Hematopoietic multipotent progenitor cell treated with erythropoietin and hydrocortisone succinate and interleukin-3 and kit ligand, for 6 days (in vitro differentiated cells): ENCODE measurements at places on chromosomes 6 and 20.
A peak's percentile ranks its signal among the peaks of the same experiment; 100 is the strongest.

DNA sequence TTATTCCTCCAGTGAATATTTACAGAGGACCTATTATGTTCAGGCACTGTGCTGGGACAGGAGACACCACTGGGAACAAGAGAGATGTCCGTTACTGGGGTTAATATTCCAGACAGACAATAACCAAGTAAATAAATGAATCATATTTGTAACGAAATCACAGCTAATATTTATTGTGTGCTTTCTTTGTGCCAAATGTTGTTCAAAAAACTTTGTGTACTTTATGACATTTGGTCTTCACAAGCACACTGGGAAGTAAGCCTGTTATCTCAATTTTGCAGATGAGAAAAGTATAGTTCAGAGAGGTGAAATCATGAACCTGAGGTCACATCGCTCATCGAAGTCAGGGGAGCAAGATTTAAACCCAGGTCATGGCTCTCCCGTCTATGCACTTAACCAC, 36.5 kb upstream of the PREX1 start:
- peak; percentile 14 for DNase-seq

GRCh38 chr20:49228676-49229075, 9.5 kb downstream of the DDX27 start:
- DNase-seq, result no peak

DNA sequence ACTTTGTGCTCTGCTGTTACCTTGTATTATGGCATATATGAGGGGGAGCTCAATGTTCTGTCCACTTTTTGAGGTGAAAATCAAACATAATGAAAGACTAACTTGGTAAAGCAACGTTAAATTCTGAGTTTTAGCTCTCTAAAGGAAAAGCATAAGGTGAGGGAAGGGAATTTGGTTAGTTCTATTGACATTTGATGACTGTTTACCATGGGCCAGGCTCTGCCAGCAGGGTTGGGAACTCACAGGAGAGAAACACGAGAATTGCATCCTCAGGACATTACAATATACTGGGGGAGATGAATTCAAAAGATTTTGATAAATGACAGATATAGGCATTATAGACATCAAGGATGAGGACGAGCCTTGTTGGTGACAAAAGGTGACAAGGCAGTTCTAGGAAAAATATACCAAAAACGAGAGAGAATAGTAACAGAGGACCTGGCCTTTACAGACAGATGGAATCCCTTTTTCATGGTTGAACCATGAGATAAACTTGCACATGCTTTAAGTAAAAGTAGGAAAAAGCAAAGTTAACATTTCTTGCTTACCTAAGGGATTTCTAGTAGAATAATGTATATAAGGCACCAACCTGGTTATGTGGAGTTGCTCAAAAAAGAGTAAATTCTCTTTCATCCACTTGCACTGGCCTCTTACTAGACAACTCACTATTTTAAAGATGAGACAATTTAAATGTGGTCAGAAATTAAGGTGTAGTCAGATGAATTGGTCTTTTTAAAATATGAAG, 191.4 kb downstream of the NKAIN2 start:
- DNase-seq, result no peak

GRCh38 chr6:965343-965742, 272.4 kb upstream of the EXOC2 start:
- DNase-seq, result no peak

- peak; percentile 61 for DNase-seq
Measured at GRCh38 chr20:41524980-41525613, 93.1 kb downstream of the CHD6 start.

DNA sequence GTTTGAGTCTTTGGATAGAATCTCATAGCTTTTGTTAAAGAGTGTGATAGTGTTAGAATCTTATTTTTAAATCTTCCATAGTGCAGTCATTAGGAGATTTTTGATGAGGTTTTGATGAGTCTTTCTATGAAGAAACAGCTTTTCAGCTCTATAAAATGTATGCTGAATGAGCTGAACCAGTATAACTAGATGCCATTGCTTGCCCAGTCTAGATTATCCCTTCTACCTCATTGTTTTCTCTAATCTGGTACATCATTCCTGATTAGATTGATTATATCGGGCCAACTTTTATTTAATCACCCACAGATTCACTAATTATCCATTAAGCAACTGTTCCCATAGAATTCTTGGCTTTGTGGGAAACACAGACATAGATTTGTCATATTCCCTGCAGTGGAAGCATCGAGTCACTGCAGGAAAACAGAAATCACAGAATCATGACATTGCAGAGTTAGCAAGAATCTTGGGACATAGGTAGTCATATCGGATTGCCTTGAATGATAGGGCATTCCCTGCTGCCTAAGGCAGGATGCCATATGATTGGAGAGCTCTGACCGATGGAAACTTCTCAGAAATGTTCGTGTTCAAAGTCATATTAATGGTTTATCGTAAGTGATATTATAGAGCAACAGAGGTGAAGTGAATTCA, 882.7 kb upstream of the FLRT3 start:
- no peak for DNase-seq

- DNase-seq, result no peak
Measured at GRCh38 chr6:56806368-56806767, 148.5 kb upstream of the BEND6 start.

GRCh38 chr6:18656506-18656905, 269.4 kb downstream of the RNF144B start:
- DNase-seq, result no peak

DNA sequence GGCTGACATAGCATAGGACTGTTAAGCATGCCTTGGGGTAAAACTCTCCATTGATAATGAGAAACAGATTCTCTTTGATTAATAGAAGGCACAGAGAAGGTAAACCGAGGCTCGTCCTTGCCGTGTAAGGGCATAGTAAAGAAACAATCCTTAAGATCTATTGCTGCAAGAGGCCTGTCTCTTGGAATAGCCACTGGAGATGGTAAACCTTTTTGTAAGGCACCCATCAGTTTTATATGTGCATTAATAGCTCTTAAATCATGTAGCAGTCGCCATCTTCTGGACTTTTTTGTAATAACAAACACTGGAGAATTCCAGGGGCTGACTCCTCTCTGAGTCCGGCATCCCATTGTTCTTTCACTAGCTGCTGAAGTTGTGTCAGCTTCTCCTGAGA, 8.4 kb upstream of the ABHD12 start:
- peak; percentile 83 for DNase-seq

GRCh38 chr20:21512634-21513180, 1.2 kb downstream of the NKX2-2 start:
- no peak for DNase-seq

- DNase-seq, result no peak
Measured at GRCh38 chr20:46963196-46963529, 68.5 kb downstream of the EYA2 start.

- no peak for DNase-seq
Measured at GRCh38 chr6:154363821-154364220, 7.2 kb upstream of the IPCEF1 start.

DNA sequence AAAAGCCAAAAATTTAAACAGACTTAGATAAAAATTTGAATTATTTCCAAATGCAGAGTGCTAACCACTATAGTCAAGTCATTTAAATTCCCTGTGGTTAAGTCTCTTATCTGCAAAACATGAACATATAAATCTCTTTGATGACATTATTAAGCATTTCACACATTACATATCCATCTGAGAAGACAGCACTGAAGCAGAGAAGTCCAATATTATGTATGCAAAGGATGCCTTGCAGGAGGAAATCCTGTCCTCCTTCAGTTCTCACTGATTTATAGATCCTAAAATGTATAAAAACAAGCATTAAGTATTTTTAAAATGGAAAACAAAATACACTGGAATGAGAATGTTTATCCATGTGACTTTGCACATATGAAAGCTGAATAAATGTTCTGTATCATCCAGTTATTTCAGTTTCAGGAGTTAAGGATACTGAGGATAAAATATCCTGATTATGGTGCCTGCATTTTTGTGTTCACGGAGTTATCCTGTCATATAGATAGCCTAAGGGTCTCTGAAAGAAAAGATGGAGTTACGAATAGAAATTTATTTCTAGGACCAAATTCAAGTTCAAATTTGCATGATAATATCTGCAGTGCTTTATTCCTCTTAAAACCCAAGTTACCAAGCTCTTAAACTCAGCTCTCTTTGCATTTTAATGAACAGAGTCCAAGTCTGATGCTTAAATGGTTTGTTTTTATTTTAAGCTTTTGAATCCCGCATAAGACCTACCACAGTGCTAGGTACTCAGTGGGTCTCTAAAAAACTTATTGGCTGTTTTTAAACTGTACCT, 145.4 kb downstream of the PRKN start:
- no peak for DNase-seq

- no peak for DNase-seq
Measured at GRCh38 chr6:94511502-94512088, 1065.7 kb upstream of the MANEA start.

DNA sequence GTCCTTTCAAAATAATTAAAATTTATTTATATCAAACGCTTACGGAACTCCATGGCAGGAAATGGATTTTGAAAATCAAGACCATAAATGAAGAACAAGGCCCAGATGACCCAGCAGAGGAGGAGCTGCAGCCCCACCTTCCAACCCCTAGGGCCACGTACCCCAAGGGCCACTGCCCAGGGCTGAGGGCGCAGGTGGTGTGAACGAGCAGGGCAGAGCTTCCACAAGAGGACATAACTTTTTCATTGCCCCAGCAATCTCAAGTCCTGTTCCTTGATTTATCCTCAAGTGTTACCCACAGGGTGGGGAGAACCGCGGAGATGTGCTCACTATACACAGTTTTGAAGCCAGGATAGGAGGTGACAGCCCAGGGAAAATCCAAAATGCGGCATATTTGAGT, 42.8 kb downstream of the PSMG4 start:
- DNase-seq, result no peak

DNA sequence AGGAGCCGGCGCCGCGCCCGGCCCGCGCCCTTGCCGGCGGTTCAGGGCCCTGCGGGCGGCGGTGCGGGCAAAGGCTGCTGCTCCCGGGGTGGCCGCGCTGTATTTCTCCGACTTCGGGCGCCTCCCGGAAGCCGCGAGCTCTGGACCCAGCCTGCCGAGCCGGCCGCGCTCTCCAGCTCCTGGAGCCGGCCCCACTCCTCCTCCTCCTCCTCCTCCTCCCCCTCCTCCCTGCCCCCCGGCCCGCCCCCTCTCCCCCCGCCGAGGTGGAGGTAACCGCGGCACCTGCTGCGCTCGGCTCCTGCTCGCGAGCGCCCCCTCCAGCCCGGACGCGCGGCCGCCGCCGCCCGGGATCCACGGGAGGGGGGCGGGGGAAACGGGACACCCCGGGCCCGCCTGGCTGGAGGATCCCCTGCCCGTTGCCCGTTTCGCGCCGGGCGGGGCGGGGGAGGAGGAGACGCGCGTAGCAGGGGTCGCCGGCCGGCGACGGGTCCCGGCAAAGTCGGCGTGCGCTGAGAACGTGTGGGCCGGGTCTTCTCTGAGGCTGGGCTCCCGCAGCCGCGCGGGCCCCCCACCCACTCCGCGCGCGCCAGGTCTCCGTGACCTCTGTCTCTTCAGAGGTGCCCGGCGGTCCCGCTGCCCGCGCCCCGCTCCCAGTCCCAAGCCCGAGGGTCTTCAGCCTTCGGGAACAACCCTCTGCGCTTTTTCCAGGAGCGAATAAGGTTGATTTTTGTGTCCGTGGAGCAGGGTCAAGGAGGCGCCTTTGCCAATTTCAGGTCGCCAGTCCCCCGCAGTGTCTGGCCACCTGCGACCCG, at the start of gene SLC22A23:
Gene SLC22A23 (minus strand): TSS at position 153 of the 812 bp plus-strand sequence. CDS start 491 bp downstream, outside the sequence.
- DNase-seq, result peak; percentile 79

- no peak for DNase-seq
Measured at GRCh38 chr6:7692453-7692784, 33.5 kb upstream of the BMP6 start.

- peak; percentile 86 for DNase-seq
Measured at GRCh38 chr6:44000164-44000842, 126.9 kb downstream of the MRPL14 start.

- DNase-seq, result no peak
Measured at GRCh38 chr20:40864470-40864869, 164.2 kb upstream of the TOP1 start.

DNA sequence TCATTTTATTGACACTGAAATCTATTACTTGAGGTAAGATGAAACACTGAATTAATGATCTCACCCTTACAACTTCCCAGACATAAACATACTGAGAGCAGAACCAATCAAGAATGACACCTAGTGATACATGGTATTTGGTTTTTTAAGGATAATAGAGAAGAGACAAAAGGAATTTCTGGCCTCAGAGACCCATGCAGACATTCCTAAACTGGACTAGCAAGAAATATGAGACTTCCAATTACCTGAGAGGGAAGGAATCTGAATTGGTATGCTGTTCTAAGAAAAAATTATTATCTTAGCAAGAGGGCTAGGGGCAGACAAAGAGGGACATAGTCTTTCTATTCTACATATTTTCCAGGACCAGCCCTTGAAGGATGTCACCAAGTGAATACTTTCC, 141.1 kb downstream of the BMP5 start:
- DNase-seq, result no peak

GRCh38 chr6:107192830-107193229, 77.5 kb upstream of the BEND3 start:
- DNase-seq, result no peak

GRCh38 chr6:163828038-163828795, 413.7 kb downstream of the QKI start:
- no peak for DNase-seq

- DNase-seq, result no peak
Measured at GRCh38 chr20:49585585-49586245, 17.8 kb upstream of the PTGIS start.

GRCh38 chr20:63028461-63028921, 21.7 kb upstream of the BHLHE23 start:
- DNase-seq, result no peak

- no peak for DNase-seq
Measured at GRCh38 chr6:72032086-72032485, 145.7 kb downstream of the RIMS1 start.

GRCh38 chr6:137489046-137490005, 4.9 kb downstream of the OLIG3 start:
- no peak for DNase-seq

DNA sequence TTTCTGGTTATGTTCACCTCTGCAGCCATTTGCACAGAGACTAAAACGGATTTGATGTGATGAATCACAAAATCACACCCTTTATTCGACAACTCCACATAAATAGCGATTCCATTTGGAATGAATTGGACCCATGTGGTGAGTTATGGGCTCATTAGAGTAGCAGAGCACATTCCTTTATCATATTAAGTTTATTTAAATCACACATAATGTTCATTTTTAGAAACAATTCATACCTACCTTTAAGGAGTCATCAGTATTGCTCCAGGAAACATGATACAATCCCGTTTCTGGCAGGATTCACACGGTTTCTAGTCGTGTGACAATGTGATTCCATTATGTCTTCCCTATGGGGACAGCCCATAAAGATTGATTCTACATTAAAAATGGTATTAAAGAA, 303.5 kb downstream of the CDH4 start:
- no peak for DNase-seq

DNA sequence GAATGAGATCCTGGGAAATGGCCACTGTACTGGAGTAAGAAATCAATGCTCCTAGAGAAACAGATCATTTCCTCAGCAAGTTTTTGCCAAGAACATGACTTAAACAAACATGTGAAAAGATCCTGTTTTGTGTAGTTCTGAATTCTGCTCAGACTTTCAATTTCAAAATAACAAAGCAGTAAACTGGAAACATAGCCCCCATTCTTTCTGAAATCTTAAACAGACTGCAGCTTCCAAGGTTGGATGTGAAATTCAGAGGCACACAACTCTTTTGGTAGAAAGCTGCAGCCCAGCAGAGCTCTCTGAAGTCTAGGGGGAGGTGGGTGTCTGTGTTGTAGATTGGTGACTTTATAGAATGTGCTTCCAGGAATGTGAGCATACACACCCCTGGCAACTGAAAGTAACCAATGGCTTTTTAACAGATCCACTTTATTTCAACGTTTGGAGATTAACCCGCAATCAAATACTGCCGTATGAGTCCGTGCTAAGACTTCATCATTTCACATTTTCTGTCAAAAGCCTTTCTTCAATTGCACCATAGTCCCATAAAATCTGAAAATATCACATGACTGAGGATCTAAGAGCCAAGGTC, 86.4 kb downstream of the ATXN1 start:
- no peak for DNase-seq
